ENCODE measurements at places on chromosomes 4 and X.

DNA sequence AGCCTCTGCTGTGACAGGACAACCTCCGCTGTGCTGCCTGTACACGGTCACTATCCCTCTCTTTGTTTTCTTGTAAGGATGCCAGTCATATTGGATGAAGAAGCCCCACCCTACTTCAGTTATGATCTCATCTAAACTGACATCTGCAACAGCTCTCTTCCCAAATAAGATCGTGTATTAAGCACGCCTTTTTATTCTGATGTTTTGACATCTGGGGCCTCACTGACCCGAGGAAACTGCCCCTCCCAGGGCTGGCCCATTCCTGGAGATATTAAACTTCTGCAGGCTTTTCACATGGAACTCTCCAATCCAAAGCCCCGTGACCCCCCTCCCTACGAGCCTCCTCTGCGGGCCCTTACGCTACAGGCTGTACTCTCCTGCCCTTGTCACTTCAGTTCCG is 232.0 kb downstream of the ARHGAP10 start:
- no peak for DNase-seq

GRCh38 chr4:148075438-148075837 is 343.6 kb downstream of the ARHGAP10 start:
- no peak for DNase-seq

DNA sequence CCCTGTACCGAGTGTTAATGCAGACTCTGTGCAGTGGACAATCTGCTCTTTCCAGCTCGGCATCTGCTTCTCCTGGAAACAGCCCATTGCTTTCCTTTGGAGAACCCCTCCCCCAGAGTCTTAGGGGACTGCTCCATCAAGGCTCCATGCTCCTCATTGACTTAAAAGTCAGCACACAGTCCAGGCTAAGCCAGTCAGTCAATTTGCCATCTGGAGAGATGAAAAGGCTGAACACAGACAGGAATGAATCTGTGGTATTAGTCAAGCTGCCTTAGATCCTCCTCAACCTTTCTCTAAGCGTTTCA is 20.3 kb downstream of the ATP8A1 start:
- DNase-seq = no peak

GRCh38 chr4:40301603-40302002 is 33.5 kb upstream of the CHRNA9 start:
- DNase-seq = no peak

DNA sequence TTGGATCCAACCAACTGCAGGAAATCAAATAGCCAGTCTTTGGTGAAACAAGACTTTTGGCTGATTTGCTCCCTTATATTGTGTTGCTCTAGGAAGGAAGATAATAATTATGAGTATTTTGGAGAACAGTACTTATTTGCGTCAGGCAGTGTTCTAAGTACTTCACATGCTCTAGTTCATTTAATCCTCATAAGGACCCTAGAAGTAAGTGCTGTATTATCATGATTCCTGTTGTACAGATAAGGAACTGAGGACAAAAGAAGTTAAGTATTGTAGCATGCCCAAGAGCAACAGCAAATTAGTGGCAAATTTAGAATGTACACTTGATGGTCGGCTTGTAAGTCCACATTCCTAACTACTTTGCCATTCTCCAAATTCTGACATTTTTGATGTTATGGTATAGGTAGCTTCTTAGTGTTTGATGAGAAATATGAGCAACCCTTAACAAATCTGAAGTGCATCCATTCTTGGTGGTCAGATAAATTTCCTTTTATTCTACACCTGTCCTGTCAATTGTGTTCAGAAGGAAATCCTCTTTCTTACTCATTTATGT is 72.0 kb downstream of the SPRY1 start:
- no peak for DNase-seq

- no peak for DNase-seq
These were observed 6.8 kb upstream of the XAGE3 start for GRCh38 chrX:52874661-52875060.

DNA sequence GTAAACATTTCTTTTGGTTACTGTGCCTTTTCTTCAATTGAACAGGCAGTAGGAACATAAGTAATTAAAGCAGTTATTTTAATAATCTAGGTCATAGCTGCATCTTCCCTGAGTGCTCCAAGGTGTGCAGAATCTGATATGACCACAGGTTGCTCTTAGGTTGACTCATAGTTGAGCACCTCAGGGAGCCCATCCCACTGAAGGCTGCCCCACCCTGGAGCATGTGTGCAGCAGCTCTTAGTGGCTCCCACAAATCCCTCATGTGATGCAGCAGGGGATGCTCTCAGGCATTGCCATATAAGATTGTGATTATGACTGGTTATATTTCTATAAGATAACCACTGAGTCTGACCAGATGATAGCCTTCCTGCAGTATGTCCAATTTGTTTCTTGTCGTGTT is 72.3 kb downstream of the ZNF518B start:
- DNase-seq = no peak

DNA sequence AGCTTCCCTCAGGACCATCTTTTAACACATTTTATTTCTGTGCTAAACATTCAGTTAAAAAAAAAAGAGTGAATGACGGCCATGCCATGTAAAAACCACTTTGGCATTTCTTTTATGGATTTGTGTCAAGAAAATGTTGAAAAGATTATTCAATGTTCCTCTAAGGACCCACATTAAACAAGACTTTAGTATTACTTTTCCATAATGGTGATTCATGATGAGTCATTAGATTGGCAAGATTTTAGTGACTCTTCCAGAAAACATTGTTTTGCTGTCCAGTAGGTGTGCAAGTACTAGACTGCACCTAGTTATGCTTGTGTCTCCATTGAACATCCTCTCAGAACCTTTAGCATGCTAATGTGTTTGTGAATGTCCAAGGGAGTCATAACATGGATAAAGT is 748.6 kb downstream of the STPG2 start:
- DNase-seq = no peak

DNA sequence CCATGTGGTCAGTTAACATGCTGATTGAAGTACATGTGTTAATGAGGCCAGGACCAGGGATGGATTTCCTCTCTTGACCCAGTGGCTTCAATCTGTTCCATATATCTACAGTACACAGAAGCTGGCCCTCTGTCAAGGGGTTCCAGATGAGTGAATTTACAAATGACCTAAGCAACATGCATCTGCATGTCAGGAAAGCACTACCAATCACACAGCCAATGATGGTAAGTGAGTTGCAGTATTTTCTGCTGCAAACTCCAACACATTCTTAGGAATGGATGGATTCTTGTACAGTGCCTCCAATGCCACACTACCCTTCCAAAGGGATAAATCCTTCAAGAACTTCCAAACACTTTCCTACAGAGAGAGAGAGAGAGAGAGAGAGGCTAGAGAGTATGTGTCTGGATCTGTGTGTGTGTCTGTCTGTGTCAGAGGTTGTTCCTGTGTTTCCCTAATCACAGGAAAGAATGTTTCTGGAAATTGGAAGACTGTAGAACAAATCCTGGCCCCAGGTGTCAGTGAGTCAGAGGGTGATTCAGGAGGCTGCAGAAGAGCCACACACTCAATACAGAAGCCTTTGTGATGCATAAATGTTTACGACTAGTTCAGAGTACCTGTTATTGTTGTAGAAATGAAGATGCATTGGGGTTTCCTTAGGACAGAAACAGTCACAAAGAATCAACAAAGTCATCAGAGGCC is 107.5 kb downstream of the GUCY2F start:
- DNase-seq = no peak

DNA sequence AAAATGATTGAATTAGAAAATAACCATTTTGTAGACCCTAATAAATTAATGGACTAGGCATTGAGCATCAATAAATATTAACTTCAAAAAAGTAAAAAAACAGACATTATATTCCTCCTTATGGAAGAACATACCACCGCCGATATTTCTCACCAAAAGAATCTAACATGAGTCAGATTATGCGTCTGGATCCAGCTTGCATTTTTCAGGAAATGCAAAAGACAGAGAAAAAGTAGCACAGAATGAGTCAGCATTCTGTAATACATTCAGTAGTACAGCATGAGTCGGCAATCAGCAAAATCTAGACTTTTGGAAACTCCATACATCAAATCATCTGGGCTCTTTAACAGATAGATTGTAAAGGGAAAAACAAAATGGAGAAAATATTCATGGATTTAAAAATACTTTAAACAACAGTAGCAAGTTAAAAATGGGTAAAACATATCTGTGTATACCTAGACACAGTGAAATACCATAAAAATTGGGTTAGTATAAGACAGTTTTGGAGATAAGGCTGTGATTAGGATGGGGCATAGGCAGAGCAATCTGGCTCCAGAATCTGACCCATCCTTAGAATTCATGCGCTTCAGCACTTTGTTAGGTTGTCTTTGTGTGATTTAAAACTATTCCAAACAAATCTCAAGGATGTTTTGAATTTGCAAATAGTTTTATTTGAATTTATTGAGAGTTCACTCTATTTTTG is 633.0 kb upstream of the FAM241A start:
- no peak for DNase-seq

DNA sequence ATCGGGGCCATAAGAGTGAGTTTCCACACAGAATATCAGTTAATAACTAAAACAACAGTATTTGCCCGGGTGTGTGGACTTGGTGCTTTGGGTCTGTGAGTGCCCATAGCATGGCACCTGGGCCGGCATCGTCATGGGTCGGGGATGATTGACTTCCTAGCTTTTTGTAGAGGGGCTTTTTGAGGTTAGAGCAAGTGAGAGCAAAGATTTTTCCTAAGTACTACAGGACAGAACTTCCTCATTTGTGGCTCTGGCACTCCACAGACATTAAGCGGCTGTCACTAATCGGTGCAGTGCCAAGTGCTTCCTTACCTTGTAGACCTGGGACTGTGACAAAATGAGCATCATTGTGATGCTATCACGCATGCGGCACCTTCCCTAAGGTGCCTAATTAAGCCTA is 81.0 kb downstream of the SHROOM2 start:
- DNase-seq = no peak

DNA sequence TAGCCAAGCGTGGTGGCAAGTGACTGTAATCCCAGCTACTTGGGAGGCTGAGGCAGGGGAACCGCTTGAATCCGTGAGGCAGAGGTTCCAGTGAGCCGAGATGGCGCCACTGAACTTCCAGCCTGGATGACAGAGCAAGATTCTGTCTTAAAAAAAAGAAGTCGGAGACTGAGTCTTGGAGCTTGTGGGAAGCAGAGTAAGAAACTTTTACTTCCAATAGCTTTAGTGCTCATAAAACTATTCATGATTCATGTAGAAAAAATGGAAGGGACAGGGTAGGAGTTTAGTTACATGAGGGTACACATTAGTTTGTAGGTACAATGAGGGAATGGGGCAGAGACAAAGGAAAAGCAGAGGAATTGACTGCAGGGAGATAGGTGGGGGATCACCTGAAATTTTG is 19.3 kb downstream of the RAP2C start:
- DNase-seq = no peak

DNA sequence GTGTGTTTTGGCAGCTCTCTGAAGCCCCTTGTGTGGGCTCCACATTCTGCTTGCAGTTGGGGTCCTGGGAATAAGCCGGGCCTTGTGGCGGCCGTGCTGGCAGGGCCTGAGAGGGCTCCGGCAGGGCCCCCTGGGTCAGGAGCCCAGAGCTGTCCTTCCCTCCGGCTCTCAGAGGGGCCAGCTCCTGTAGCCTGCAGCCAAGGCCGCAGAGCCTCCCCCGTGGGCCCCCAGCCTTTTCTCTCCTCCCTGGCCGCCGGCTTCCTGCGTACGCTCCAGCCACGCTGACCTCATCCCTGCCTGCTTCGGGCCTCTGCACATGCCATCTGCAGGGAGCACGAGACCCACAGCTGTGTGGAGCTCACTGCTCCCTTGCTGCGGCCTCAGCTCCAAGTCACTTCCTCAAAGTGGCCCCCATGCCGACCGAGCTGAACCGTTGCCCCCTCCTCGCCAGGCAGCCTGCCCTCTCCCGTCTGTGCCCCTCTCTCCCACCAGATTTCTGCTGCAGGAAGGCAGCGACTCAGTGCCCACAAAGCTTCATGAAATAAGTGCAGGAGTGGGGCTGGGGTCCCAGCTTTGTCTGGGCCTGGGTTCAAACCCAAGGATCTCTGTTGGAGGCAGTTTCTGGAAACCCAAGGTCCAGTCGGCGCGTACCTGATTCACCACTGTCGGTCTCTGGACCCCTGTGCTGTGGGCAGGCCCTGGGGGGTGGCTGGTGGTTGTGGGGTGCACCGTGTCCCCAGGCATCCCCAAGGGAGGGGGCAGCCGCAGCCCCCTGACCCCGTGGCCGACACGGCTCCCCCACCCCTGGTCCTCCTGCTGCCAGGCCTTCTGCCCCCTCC is 57.1 kb upstream of the NKX1-1 start:
- no peak for DNase-seq

GRCh38 chr4:39046249-39046648 is 14.0 kb upstream of the TMEM156 start:
- no peak for DNase-seq

DNA sequence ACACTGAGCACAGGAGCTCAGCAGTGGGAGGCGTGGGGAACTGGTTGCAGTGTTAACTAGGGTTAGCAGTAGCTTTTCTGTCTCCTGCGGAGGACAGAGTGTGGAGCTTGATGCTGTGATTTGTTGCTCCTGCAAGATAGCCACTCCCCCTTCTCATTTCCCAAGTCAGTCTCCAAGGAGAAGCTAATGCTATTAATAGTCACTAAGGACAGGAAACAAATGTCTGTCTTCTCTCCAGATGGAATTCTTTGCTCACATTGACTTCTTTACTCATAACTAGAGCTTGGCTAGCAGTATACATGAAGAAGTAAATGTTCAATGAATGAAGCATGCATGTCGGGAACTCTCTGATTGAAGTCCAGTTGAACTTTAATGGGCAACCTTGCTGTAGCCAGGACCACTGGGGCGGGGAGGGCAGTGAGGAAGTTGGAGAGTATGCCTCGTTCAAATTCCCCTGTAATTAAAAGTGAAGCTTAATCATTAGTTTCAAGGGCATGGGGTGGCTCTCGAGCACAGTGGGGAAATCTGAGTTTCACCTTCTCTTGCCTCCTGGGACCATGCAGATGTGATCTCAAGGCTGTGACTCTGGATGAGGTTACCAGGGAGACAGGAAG is 156.6 kb upstream of the SCML1 start:
- no peak for DNase-seq

- no peak for DNase-seq
These were observed 804.9 kb downstream of the RAB28 start for GRCh38 chr4:12679217-12679616.

DNA sequence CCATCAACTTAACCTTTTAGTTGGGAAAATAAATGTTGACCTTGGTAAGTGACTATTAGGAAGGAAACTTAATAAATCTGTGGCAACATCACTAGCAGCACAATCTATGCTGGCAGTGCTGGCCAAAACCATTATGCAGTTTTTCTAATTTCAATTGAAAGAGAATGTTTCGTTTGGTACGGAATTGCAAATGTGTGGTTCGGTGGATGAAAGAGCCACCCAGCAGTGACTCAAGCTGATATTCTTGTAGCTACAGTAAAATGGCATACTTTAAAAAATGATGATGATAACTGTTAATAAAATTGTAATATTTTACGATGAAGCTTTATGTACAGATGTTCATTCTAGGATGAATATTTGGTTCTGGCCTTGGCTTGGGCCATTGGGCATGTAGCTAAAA is 40.7 kb upstream of the AP1S2 start:
- DNase-seq = no peak

- no peak for DNase-seq
These were observed 44.2 kb downstream of the EVC start for GRCh38 chr4:5755161-5755560.

- DNase-seq = no peak
These were observed 12.6 kb downstream of the NOCT start for GRCh38 chr4:139028191-139028661.

Data from stimulated activated CD4-positive, alpha-beta T cell treated with anti-CD3 and anti-CD28 coated beads, Interleukin-15, amount 100 ng/mL, for 1 hour (primary cell).